ENCODE measurements at places on chromosomes 12 and 14.

DNA sequence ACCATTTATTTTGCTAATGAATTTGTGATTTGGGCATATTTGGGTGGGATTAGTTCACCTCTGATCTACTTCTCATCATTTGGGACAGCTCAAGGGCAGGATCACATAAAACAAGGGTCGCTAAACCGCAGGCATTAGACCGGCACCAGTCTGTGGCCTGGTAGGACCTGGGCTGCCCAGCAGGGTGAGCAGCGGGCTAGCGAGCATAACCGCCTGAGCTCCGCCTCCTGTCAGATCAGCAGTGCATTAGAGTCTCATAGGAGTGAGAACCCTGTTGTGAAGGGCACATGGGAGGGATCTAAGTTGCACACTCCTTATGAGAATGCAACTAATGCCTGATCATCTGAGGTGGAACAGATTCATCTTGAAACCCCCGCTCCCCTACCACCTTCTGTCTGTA lies 785.3 kb downstream of the TRHDE start:
- DNase-seq: no peak

GRCh38 chr14:104697317-104697703 lies 7.9 kb downstream of the INF2 start:
- DNase-seq: no peak

DNA sequence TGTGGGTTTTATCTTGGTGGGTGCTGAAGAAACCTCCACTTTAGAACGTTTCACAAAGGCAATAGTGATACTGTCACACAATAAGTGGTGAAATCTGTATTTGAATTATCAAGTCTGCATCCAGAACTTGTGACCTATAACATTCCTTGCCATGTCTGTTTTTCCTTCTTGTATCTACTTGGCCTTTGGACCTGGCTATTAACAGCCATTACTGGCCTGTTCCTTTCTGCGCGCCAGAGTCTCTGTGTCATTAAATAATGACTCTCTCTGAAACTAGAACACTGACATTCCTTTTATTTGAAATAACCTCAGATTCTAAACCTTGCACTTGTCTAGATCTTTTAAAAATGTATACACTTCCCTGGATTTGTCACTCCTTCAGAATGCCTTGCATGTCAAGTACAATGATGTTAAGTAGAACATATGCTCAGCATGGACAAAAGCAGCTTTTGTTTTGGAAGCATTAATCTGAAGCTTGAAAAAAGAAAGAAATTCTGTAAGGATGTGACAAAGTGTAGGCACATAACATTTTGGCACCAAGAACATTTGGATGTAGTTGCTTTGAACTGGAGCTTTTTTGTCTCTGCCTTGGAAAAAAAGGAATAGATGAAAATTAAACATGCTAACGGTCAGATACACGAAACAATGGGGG lies 95.5 kb upstream of the RPL10L start:
- DNase-seq: no peak

GRCh38 chr14:28756884-28757570 lies 9.6 kb upstream of the FOXG1 start:
- peak; percentile 52 for DNase-seq

DNA sequence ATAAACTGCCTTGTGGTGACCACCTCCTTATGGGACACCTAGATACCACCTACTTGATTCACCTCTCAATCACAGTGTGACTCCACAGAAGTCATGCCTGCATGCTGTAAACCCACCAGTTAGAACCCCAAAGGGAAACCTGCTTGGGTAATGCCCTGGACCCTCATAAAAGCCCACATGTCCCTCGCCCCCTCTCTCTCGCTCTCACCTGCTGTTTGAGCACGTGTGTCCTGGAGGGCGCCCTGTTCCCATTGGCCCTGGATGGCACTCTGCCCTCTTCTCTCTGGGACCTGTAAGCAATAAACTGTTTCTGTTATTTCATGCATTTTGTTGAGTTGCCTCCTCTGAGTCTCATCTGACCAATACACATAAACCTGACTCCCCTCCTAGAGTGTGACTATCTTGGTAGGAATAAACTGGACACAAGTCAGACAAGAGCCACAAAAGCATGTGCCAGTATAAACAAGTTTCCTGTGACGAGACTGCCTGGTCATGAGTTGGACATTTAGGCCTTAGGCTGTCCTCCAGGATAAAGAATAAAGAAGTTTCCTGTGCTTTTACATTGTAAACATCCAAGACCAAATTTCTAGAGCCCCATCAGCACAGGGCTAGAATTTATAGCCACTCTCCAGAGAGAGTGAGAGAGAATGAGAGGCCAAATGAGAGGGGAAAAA lies 8.6 kb downstream of the IFI27L2 start:
- no peak for DNase-seq

DNA sequence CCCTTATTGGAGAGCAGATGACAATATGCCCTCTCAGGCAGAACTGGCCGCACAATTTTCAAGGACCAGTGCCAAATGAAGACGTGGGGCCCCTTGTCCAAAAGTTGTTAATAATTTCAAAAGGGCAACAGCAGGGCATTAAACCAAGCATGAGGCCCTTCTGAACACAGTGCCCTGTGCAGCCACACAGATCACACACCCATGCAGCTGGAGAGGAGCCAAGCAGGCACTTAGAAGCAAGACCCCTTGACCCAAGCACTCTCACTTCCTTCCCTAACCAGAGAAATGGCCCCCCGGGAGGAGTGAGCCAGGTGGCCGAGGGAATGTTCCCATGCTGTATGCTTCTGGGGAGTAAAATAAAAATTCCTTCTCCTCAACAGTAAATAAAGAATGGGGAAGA lies 114.0 kb upstream of the TMPO start:
- no peak for DNase-seq

DNA sequence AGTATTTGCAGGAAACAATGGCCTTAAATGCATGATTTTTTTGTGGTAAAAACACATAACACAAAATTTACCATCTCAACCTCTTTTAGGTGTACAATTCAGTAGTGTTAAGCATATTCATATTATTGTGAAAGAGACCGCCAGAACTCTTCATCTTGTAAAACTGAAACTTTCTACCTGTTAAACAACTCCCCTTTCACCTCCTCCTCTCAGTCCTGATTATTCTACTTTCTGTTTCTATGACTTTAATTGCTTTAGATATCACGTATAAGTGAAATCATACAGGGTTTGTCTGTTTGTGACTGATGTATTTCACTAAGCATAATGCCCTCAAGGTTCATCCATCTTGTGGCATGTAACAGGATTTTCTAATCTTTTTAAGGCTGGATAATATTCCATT lies 353.4 kb downstream of the ADAMTS20 start:
- DNase-seq: no peak

DNA sequence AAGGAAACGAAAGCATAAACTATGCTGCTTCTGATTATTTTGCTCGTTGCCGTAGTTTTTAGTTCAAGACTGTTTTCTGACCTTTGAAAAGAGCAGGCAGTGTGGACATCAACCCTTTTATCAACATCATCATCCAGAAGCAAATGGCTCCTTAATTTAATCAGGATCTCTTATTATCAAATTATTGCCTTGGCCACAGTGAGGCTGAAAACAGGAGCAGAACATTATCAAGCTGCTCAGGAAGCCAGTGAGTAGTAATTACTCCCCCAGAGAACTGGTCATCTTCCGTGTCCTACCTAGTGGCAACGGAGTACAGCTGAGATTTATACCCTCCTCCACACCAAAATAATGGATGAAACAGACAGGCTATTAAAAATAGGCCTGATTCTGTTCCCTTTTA lies 2.2 kb upstream of the DIABLO start:
- no peak for DNase-seq

DNA sequence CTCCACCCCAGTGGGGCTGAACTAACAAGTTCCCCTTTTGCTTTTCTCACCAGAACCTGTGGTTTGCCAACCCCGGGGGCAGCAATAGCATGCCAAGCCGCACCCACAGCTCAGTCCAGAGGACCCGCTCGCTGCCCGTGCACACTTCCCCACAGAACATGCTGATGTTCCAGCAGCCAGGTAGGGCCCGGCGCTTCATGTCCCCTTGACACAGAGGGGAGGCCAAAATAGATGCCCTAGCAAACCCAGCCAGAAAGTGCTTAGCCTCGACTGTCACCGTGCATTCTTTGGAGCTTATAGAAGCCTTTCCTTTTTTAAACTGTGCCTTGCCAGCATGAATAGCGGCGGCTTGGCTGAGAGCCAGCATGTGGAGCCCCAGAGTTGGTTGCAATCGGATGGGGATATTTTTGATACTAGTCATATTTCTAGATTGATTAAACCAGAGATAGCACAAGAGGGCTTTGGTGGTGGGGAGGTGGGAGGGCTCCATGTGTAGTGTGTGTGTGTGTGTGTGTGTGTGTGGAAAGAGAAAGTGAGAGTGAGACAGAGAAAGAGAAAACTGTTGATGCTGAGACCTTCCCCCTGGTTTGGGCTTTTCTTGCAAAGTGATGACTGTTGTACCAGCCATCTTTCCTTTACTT lies 126.1 kb downstream of the GCH1 start:
- DNase-seq: no peak

DNA sequence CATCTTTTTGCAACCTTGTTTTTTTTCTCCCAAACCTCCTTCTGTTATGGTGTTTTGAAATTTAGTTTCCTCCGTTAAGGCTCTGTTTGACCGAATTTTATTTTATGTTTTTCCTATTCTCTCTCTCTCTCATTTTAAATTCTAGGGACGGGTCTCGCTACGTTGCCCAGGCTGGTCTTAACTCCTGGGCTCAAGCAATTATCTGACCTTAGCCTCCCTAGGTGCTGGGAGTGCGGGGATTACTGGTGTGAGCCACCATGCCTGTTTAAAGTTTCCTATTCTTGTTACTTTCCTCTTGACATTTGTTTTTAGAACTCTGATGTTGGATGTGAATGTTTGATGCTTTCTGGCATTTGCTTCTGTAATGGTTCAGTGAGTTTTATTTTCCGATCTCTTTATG lies 1.0 kb downstream of the ZC3H14 start:
- no peak for DNase-seq

GRCh38 chr14:92451245-92451644 lies 62.3 kb upstream of the RIN3 start:
- no peak for DNase-seq

- no peak for DNase-seq
These were observed 107.7 kb upstream of the CAND1 start for GRCh38 chr12:67161322-67161918.

DNA sequence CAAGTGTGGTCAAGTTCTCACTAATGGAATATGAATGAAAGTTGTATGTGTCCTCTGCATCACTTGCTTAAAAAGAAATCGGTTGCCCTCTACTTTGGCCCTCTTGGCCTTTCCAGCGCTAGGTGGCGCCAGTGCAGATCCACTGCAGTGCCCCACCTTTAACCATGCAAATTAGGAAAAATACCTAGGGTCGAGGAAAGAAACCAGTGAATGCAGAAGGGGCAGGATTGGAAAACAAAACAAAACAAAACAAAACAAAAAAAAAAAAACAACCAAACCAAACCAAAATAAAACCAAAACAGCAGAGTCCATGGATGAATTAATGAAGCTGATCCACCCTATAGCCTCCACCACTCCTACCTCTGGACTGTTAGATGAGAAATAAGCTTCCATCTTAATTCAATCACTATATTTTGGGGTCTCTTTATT lies 12.9 kb upstream of the NEMF start:
- no peak for DNase-seq

- DNase-seq: no peak
These were observed 4.1 kb downstream of the FBXO33 start for GRCh38 chr14:39428118-39428517.

GRCh38 chr12:124445121-124445718 lies 122.2 kb downstream of the NCOR2 start:
- DNase-seq: no peak

DNA sequence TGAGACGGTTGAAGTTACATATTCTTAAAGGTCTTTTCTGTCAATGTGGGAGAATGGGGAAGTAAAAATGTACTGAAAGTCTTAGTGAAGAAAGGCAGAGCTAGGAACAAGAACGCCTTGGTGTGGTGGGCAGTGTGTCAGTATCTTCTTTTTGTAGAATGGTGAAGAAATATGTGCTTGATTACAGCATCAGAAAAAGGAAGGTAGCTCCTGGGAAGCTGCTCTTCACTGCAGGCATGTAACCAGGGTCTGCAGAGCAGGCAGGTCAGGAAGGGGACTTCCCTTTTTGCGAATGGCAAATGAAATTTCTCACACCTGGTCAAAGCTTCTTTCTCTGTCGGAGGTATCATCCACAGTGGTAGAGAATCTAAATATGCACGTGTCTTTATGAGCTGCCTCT lies 226.2 kb downstream of the ADAMTS20 start:
- DNase-seq: no peak

- no peak for DNase-seq
These were observed 2.4 kb downstream of the ATF7 start for GRCh38 chr12:53623548-53624385.

DNA sequence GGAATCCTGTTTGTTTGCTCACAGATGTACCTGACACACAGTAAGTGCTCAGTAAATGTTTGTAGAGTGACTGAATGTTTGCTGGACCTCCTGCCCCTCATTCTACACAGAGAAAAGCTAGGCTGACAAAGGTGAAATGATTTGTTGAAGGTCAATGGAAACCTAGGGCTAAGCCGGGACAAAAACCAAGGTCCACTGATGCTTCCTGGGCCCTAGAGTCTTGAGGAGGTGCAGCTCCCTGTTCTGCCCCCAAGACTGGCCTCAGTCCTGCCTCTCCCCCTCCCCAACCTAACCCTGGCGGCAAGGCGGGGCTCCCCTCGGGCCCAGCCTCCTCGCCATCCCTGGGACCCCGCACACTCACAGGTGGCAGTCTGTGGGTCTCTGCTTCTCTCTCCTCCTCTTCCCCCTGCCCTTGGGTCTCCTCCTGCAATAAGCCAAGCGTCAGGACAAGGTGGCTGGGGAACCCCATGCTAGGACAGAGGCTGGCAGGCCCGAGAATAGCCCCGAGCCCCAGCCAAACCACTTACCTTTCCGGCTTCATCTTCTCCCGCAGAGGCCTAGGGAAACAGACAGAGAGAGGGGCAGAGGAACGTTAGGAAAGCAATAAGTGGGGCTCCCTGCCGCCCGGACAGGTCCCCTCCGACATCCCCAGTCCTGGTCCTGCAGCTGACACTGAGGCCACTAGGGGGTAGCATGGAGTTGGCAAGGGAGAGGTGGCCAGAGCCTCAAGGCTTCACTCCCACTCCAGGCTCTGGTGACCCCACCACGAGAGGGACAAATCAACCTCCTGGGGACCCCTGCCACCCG lies 9.3 kb downstream of the PGF start:
- peak; percentile 97 for DNase-seq

- DNase-seq: no peak
These were observed 4.7 kb upstream of the IPO8 start for GRCh38 chr12:30700216-30700900.

DNA sequence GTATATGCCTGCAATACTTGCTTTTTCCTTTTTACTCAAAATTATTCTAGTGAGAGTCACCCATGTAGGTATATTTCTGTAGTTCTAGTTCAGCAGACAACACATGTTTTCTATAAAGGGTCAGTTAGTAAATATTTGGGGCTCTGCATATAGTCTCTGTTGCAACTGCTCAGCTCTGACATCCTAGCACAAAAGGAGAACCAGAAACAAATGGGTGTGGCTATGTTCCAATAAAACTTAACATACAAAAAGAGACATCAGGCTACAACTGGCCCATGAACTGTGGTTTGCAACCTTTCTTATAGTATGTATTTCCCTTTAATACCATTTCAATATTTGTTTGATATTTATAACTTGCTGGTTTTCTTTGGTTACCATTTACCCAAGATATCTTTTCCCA lies 11.9 kb downstream of the NT5DC3 start:
- DNase-seq: no peak

GRCh38 chr12:129827102-129827865 lies 76.5 kb downstream of the TMEM132D start:
- DNase-seq: no peak

GRCh38 chr14:74846168-74846567 lies 29.8 kb downstream of the PROX2 start:
- DNase-seq: no peak
